ENCODE measurements at places on chromosomes 7 and 10.

- peak; percentile 66 for DNase-seq
Measured at GRCh38 chr10:69087590-69088470, at the start of gene SRGN. TSS of gene SRGN (plus strand) at chr10:69088103. CDS start at chr10:69088158, 55 bp downstream.

- no peak for DNase-seq
Measured at GRCh38 chr10:124075231-124075955, 18.0 kb downstream of the CHST15 start.

GRCh38 chr7:122556873-122557542 lies 141.9 kb downstream of the RNF133 start:
- no peak for DNase-seq

- no peak for DNase-seq
Measured at GRCh38 chr7:99597762-99598501, at the start of gene TMEM225B. TSS of gene TMEM225B (plus strand) at chr7:99598267. CDS start at chr7:99604389, 6,122 bp downstream.

- no peak for DNase-seq
Measured at GRCh38 chr7:22140578-22140977, 194.9 kb upstream of the CDCA7L start.

GRCh38 chr10:77518241-77518909 lies 119.2 kb downstream of the KCNMA1 start:
- no peak for DNase-seq

GRCh38 chr10:44249490-44249889 lies 135.4 kb downstream of the CXCL12 start:
- no peak for DNase-seq

DNA sequence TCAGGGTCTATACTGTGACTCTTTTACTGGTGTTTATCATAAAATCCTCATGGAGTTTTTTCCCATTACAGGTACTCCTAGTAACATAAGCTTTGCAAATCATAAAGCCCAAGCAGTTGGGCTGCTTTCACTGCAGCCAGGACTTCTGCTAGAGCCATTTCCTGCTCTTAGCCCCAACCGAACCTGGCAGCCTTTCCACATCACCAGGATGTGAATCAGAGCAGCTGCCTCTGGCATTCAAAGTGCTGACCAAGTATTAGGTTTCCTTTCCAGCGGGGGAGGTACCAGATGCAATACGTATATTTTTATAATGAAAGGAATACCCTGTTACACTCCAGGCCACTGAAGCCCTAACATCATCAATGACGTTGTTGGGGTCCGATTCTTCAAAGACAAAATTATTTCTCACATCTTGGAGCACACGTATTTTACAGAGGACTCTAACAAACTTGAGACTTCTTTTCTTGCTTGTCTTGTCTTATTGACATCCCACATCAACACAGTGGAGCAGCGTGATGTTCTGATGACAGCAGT lies 3.6 kb upstream of the HTR5A start:
- no peak for DNase-seq

GRCh38 chr7:37234928-37235327 lies 213.7 kb downstream of the ELMO1 start:
- no peak for DNase-seq

DNA sequence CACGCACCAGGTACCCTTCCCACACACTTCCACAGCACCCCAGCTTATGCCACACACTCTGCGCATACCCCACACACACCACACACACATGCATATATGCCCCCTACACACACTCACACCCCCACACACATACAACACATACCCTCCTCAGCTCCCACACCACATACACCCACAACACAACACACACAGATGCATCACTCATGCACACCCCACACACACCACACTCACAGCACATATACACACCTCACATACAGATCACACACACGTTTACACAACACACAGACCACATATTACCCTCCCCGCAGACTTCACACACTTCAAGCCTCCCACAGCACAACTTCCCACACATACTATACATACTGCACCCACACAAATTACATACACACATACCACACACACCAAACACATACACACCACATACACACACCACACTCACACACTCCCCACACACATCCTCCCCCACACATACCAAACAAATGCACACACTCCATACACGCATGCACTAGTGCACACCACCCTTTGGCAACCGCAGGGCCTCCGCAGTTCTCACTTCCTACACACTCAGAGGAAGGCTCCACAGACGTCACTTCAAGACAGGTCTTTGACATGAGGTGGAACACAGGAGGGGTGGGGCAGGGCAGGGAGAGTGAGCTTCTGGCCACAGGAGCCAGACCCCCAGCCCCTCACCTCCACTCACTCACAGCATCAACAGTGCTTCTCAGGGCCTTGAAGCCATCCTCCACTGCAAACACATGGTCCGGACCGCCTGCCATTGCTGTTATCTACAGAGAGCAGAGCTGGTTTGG lies 18.5 kb upstream of the ANTXRL start:
- DNase-seq: peak; percentile 27

DNA sequence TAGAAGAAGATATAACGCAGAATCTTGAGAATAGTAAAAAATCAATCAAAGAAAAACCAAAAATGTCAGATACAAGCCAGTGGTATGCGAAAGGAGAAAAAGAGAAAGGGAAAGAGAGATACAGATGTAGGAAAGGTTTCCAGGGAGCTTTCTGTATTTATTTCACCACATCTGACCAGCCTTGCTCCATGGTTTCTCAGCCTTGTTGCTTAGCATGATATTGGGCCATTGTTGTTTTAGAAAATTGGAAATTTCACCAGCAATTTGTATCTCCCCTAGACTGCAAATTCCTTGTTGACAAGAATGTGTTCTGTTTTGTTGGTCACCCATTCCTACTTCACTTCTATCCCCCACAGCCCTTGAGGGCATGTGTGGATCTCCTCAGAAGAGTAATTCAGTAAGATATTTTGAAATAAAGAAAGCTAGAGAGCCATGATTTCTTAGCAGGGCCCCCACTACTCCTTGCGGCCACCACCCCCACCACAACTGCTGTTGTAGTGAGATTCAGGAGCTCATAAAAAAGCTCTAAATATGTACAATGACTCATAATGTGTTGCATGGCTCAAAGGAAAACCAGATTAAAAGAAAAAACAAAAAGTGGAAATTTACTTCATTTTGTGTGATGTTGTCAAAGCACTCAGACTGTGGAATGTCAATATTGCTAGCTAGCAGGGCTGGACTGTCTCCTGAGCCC lies 138.7 kb downstream of the CHRM2 start:
- no peak for DNase-seq

- no peak for DNase-seq
Measured at GRCh38 chr10:79203014-79203644, 134.4 kb downstream of the ZMIZ1 start.

GRCh38 chr10:126504063-126504760 lies 115.9 kb upstream of the ADAM12 start:
- no peak for DNase-seq

GRCh38 chr7:86664486-86664885 lies 20.8 kb downstream of the GRM3 start:
- no peak for DNase-seq

- DNase-seq: no peak
Measured at GRCh38 chr10:31188792-31189406, 130.1 kb upstream of the ZEB1 start.

- no peak for DNase-seq
Measured at GRCh38 chr10:88110822-88111221, 247.4 kb downstream of the PTEN start.

DNA sequence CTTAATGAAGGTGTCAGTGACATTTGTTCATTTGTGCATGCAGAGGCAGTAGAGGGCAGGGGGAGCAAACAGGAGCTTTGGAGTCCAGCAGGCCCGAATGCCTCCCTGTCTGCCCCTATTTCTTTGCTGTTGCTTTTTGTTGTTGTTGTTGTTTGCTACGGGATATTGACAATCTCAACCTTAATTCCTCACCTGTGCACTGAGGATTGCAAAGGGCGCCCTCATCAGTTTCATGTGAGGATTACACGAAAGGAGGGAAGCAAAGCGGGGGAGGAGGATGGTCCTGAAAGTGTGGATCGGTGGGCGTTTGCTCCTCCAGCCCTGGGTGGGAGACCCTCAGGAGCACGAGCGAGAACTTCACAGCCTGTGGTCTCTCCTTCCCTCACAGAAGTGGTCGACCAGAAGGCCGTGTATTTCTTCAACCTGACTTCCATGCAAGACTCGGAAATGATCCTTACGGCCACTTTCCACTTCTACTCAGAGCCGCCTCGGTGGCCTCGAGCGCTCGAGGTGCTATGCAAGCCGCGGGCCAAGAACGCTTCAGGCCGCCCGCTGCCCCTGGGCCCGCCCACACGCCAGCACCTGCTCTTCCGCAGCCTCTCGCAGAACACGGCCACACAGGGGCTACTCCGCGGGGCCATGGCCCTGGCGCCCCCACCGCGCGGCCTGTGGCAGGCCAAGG lies 9.6 kb downstream of the GDF10 start:
- DNase-seq: no peak

DNA sequence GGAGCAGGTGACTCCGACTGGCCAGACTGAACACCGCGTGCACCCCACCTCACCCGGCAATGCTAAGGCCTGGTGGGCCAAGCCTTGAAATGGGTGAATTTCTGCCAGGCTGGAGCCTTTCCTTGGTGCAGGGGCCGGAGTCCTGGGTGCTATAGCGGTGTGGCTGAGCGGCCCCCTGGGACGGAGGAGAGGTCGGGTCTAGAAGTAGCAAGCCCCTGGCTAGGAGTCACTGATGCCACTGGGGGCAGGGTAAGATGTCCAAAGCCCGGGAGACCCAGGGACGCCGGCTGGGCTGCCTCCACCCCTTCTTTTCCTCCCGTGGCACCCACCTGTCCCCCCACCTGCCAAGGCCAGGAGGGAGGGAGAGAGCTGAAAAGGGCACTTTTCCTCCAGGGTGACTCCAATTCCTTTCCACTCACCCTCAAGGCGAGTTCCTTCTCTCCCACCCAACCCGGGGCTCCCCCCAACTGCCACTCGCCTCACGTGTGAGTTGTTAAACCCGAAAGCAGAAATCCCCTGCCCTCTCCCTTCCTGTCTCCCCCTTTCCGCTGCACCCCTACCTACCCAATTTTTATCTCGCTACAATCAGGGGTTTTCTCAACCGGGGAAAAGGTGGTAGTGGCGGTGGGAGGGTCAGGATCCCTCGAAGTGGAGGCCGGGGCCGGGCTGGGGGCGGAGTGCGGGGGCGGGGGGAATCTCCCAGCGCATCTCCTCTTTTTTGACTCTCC lies 6.0 kb upstream of the GATA3 start:
- no peak for DNase-seq

DNA sequence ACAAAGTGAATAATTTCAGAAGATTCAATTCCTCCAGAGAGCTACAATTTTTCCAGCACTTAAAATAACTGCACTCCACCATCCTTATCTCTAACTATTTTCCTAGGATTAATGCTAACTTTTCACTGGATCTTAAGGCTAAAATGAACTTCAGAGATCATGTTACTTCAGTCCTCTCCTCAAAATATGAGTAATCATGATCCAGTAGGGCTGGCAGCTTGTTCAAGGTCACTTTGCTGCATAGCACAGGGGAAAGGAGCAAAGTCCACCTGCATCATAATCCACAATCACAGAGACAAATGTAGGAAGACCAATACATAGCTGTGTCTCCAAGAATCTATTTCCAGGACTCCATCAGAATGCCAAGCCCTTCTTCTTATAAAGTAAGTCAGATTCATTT lies 150.3 kb downstream of the LRRTM3 start:
- no peak for DNase-seq

GRCh38 chr10:102504179-102504975 lies 605 bp downstream of the SUFU start:
- DNase-seq: no peak

DNA sequence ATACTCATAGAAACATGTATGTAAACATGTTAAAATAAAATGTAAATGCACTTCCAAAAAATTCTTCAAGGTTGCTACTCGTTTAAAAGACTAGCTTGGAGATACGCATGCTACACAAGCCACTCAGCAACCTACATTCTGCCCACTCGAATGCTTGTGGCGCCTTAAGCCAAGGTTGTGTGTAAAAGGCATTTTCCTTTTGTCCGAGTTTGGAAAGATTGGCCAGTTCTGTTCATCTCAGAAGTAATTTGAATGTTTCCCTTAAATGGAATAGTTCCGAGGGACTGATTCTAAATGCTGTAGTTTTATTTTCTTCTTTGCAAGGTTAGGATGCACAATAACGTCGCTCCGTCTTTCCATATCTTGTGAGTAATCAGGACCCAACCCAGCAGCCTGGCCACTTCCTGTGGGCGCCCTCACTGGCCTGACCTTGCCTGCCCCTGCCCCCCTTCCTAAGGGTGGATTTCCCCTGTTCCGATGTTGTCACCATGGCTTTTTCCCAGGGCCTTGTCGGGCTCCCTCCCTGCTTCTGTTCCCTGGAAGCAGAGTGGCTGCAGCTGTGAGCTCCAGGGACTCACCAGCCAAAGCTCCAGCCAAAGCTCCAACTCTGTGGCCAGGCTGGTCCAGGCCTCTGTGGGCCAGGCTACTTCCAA lies 70.6 kb downstream of the PTPRE start:
- no peak for DNase-seq
